NCI-H187 treated with DMSO at 0.1 percent for 48 hours (cell line): ENCODE measurements at places on chromosomes 12 and 14.

DNA sequence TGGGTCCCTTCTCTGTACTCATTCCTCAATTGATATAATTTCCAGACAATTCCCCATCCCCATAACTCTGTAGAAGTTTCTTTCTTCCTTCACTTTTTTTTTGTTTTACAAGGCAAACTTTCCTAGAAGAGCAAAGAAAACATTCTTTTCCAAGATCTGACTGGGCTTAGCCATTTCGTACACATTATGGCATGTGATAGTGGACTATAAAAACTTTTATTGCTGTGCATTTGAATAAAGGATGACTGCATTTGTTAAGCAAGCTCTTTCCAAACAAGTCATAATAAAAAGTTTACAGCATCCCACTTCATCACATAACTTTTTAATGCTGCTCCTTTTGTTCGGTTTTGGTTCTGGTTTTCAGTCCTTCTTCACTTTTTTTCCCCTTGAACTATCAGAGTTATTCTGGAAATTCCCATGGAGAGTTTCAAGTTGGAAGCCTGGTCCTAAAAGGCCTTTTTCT, 231.0 kb upstream of the HMGA2 start:
- DNase-seq = no peak

DNA sequence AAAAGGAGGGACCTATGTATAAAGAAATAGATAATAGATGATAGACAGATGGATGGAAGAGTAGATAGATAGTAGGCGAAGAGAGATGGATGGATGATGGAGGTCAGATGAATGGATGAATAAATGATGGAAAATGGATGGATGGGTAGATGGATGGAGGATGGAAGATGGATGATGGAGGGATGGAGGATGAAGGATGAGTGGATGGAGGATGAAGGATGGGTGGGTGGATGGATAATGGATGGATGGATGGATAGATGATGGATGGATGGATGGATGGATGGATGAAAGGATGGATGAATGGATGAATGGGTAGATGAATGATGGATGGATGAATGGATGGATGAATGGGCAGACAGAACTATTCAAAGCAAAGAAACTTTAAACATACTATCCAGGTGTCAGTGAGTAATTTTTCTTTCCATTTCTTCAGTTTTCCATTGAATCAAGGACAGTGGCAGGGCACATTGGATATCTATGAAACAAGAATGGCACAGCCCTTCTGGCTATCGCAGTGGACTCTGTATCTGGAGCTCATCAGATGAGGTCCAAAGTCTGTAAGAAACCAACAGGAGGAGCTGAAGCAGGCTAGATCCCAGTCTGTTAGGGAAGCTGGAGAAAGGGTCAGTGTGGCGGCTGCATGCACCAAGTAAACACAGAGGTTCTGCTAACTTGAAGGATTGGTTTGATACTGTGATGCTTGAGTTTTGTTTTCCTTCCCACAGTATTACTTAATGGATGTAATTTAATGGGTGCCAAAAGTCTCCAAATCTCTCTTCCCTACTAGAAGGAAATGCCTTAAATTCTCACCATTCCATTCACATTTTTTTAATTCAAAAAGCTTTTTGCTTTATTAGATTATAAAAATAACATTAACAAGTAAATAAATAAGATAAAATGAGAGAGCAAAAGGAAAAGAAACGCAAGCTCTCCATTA, 18.1 kb upstream of the MED13L start:
- DNase-seq = no peak

- DNase-seq = no peak
Observed at GRCh38 chr14:75435473-75435872, 7.7 kb downstream of the JDP2 start.

DNA sequence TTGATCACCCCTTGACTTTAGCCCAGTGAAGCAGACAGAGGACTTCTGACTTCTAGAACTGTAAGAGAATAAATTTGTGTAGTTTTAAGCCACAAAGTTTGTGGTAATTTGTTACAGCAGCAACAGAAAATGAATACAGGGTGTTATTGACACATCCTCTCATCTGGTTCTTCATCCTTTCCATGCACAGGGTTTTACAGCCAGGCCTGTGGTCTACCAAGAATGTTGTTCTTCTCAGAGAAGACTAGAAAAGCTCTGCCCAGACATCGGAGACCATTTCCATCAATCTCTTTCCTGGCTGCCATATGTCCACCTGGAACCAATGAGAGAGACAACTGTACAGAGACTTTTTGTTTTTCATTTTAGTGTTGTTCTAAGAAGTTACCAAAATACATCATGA, 308.2 kb upstream of the AMIGO2 start:
- no peak for DNase-seq

DNA sequence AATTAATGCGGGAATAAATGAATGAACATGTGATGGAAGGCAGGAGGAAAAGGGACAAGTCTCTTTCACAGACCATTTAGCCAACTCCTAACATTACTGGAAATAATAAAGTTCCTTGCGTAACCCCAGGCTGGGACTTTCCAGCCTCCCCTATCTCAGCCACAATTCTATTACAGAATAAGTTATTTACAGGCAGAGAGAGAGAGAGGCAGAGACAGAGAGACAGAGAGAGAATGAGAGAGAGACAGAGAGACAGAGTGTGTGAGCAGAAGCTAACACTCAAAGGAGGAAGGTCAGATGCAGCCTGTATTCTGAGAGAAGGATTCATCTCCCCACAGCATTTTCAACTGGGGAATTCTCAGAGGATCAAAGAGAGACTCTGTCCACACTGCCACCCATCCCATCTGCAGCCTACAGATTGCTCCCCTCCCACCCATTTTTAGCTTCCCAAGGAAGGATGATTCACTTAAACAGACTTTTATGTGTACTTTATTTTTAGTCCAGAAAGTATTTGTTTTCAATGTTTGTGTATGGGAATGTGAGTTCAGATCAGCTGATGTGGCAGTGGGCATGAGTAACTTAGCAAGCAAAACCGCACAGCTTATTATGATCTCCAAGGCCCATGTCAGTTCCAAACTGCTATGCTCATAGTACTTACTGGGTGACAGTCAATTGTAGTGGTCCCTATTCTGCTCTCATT, 165.7 kb downstream of the CAND1 start:
- DNase-seq = no peak

DNA sequence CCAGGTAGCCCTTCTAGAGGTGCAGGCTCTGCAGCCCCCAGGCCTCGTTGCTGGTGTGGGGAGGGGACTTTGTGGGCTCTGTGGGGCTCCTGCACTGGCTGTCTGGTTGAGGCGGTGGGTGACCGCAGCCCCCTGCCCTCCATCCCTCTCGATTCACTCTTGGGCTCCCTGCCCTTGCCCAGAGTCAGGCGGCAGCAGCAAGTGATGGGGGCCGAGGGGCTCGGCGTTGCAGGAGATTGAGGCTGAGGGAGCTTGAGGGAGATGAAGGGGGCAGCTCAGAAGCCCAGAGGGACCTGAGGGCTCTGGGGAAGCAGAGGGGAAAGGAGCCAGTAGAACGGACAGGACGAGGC, 9.5 kb upstream of the LRTM2 start:
- DNase-seq = no peak

DNA sequence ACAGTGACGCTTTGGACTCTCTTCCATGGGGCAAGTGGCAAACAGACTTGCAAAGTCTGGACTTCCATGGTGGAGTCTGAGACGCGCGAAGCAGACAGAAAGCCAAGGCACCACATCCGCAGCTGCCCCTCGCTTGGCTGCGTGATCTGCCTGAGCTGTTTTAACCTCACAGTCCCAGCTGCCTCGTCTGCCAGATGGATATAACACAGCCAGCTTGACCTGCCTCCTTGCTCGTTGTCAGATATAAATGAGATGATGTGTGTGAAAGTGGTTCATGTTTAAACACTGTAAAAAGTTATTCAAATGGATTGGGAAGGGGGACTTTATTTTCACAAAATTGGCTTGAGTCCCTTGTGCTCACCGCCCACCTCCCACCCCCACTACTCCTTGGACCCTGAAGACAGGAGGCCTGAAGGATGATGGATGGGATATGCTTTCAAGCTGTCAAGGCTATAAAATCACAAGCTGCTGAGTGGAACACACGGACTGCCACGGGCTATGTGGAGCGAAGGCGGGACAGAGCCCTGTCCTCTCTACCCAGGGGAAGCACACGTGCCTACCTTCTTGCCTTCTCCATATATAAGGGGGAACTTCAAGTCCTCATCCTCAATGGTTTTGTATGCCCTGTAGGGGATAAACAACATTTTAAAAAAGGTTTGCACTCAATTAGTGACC, 226.9 kb downstream of the MON2 start:
- no peak for DNase-seq

- DNase-seq = no peak
Observed at GRCh38 chr12:95593266-95593871, 42.1 kb upstream of the USP44 start.

- DNase-seq = no peak
Observed at GRCh38 chr12:10140001-10140400, 10.0 kb upstream of the CLEC7A start.

- DNase-seq = no peak
Observed at GRCh38 chr12:6948873-6949594, 2.1 kb upstream of the PTPN6 start.

GRCh38 chr12:88424791-88425730, 155.2 kb downstream of the KITLG start:
- DNase-seq = no peak

GRCh38 chr12:84607170-84607819, 305.3 kb downstream of the SLC6A15 start:
- DNase-seq = no peak

- no peak for DNase-seq
Observed at GRCh38 chr14:92551044-92551841, 37.7 kb downstream of the RIN3 start.

GRCh38 chr14:46840944-46841720, 189.6 kb upstream of the RPL10L start:
- DNase-seq = no peak

GRCh38 chr12:105538880-105539279, 208.4 kb downstream of the C12orf75 start:
- DNase-seq = no peak

- DNase-seq = no peak
Observed at GRCh38 chr14:50675597-50675996, 7.5 kb upstream of the SAV1 start.

GRCh38 chr12:29733060-29733459, 50.7 kb downstream of the TMTC1 start:
- no peak for DNase-seq

DNA sequence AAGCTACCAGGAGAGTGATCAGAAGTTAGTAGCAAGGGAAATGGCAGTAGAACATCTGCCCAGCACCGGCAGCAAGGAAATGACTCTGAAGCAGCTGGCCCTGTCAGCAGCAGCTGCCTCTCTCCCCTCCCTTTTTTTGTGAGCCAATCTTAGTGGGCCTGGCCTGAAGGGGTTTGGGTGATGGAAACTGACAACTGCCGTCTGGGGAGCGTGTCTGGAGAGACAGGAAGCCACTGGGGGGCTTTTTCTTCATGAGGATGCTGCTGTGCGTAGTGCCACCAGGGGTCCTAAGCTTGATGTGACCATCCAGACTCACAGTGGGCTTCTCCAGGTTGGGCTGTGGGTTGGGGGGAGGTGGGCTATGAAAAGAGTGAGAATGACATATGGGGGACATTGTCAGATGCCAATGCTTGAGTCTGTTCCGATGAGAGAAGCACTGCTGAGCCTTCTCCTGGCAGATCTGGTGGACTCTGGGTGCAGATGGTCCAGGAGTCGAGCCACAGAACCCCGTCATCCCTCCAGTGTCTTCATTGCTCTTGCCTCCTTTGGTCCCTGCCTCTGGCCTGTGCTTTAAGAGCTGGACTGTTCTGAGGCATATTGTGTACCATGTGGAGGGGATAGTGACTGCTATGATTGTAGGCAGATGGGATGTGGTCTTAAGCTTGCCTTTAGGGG, 87.6 kb upstream of the HIF1A start:
- DNase-seq = no peak

DNA sequence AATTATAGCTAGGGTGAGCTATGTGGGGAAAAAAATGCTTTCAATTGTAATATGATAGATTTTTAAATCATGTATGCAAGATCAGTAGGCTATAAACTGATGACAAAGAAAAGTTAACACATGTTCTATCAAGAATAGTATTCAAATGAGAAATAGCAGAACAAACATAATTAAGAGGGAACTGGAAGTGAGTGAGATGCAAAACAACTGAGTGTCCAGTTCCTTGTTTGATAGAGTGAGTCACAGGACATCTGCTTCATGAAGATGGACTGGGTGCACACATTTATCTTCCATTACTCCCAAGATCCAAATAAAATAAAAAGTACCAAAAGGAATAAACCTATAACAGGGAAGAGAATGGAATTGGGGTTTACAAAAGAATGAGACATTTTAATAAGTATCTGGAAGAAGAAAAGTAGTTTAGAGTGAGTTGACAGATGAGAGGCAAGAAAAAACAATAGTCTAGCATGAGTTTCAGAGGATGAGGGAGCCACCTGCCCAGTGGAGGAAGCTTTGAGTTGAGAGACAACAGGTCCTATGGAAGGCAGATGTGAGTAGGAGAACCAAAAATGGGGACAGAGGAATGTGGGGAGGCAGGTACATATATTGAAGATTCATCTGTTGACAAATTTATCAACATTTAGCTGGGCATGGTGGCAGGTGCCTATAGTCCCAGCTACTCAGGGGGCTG, 178.1 kb upstream of the ARHGAP5 start:
- DNase-seq = no peak

- DNase-seq = no peak
Observed at GRCh38 chr14:64549791-64550620, at the start of gene PPP1R36. PPP1R36 (plus strand) TSS chr14:64549961; CDS start chr14:64549998, 37 bp downstream.

DNA sequence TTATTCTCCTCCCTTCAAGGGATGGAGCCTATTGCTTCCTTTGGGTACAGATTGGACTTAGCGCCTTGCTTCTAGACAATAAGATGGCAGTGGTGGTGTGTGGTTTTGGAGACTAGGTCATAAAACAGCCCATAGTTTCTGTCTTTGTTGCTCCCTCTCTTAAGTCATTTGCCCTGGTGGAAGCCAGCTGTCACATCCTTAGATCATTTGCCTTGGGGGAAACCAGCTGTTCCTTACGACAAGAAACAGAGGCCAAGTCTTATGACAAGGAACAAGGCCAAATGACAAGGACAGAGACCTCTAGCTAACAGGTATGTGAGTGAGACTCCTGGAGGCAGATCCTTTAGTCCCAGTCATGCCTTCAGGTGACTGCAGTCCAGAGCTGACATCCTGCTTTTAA, 9.2 kb upstream of the PALS1 start:
- no peak for DNase-seq

DNA sequence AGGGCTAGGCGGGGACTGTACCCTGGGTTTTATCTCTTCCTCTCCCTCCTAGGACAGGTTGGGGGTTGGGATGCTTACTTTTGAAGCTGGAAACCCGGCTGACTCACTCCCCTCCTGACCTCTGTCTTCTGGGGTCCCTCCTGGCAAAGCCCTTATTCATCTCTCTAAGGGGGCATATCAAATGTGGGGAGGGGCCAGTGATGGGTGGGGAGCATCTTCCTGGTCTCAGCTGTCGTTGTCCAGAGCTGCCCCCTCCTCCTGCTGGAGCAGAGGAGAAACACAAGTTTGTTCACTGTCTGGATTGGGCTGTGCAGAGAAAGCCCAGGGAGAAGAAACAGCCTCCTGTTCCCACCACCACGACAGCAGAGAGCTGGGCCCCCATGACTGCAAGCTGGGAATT, 85.8 kb downstream of the TNFAIP2 start:
- no peak for DNase-seq

- no peak for DNase-seq
Observed at GRCh38 chr14:72617391-72618031, 276.4 kb downstream of the DPF3 start.
